ENCODE measurements at places on chromosomes 6 and 20.

DNA sequence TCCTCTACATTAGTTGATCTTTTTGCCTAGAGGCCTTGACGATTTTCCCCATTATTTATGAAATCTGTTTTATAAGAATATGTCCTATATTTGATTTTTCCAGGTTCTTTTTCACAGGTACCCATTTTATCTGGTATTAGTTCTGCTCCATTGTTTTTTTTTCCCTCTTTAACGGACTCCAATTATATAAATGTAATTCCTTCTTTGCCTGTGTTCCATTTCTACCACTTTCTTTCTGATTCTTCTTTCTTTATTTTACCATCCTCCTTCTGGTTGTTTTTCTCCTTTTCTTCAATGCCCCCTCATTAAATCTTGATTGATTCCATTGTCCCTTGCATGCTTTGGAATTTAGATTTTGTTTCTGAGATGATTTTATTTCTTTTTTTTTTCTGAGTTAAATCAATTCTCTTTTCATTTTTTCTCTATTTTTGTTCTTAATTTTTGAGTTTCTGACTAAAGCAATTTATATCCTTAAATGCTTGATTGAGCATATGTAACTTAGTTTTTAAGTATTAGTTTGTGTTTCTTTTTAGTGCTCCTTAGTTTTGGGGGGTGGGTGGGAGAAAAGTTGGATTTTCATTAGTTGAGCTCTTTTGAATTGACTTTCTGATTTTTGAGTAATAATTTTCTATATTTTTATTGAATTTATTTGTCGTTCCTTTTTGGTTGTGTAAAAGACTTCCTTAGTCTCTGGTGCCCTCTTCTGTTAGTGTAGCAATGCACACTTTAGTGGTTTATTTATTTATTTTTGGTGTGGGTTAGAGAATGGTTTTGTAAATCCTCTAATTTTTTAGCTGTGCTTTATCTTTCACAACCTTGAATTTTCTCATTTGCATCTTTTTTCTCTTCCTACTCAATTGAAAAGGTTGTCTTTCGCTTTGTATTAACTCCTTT is 140.8 kb downstream of the FARS2 start:
- no peak for DNase-seq

- DNase-seq, result no peak
Observed at GRCh38 chr6:47404435-47404834, 73.2 kb upstream of the CD2AP start.

GRCh38 chr20:4151991-4152695 is 136.8 kb upstream of the RNF24 start:
- DNase-seq, result no peak

GRCh38 chr6:107941627-107942026 is 16.4 kb downstream of the SEC63 start:
- no peak for DNase-seq

- DNase-seq, result no peak
Observed at GRCh38 chr6:83511901-83512681, at the start of gene PRSS35. PRSS35 (plus strand) TSS chr6:83512534; CDS start chr6:83523442, 10,908 bp downstream.

DNA sequence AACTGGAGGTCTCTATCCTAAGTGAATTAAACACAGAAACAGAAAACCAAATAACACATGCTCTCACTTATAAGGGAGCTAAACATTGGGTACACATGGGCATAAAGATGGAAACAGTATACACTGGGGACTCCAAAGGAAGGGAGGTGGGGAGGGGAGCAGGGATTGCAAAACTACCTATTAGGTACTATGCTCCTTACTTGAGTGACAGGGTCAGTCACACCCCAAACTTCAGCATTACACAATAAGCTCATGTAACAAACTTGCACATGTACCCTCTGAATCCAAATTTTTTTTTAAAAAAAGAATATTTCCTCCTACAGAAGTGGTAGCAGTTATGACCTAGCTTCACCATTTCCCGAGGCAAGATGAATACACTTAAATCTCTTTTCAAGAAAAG is 49.5 kb upstream of the MYLIP start:
- no peak for DNase-seq

Data from CD4-positive, alpha-beta T cell treated with Interleukin-15 for 4 hours (primary cell).